NB4 (cell line): ENCODE measurements at places on chromosomes 3 and 15.

DNA sequence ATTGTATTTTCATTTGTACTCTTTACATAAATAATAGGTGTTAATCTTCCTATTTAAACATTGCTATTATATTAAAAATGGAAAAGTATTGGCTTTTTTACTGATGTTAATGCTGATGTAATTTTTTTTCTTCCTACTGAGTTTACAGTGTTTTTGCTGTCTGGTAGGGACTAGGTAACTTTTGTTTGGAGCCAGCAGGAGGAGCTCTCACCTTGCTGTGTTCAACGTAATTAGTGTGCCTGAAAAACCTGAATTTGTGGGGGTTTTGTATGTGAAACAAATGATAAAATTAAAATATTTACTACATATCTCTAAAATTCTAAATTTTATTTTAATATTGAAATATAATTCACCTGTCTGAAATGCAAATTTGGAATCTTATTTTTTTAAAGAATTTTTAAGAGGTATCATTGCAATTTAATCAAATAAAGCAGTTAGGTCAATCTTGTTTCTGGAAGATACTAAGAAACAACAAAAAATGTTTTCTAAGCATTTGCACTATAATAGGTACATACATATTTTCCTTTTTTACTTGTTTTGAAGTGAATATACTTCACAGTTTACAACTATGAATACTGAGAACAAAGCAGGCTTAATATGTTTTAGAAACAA, 48.8 kb downstream of the EPHA6 start:
- peak; percentile 49 for DNase-seq

DNA sequence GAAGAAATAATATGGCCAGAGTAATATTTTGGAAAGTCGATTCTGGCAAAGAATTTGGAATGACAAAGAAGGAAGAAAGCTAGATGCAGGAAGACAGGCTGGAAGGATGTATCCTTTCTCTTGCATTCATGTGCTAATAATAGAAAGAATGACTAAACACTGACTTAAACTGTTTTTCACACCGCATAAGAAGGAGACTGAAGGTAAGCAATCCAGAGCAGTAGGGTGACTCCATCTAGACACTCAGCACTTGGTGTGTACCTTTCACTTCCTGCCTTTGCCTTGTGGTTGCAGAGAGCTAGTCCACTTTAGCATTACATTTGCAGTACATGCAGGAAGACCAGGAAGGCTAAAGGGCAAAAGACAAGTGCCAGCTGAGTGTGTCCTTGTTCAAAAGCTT, 234.6 kb downstream of the RBMS3 start:
- DNase-seq = peak; percentile 7

GRCh38 chr3:186096290-186096689, 12.6 kb downstream of the ETV5 start:
- DNase-seq = no peak

DNA sequence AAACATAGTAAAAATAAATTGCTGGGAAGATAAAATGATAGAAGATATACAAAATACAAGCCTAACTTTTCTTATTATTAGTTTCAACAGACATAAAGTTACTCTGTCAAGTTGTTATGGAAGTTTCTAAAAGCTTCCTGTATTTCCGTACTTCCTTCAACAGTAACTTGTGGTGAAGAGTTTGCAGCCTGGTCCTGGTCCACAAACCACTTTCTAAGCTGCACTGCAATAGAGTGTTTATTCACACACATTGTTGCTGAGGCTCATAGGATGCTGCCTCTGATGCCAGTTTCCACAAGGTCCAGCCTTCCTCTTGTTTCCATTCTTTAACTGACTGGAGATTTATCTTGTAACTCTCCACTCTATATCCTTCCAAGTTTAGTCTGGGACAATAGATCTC, 39.4 kb upstream of the KY start:
- DNase-seq = no peak

GRCh38 chr15:49831206-49831965, 210.5 kb downstream of the DTWD1 start:
- no peak for DNase-seq

GRCh38 chr15:64571857-64572291, 111.5 kb downstream of the ZNF609 start:
- peak; percentile 46 for DNase-seq

GRCh38 chr3:43994657-43995546, 246.8 kb upstream of the TOPAZ1 start:
- DNase-seq = no peak

- no peak for DNase-seq
Measured at GRCh38 chr15:29631076-29632070, 190.9 kb downstream of the TJP1 start.

DNA sequence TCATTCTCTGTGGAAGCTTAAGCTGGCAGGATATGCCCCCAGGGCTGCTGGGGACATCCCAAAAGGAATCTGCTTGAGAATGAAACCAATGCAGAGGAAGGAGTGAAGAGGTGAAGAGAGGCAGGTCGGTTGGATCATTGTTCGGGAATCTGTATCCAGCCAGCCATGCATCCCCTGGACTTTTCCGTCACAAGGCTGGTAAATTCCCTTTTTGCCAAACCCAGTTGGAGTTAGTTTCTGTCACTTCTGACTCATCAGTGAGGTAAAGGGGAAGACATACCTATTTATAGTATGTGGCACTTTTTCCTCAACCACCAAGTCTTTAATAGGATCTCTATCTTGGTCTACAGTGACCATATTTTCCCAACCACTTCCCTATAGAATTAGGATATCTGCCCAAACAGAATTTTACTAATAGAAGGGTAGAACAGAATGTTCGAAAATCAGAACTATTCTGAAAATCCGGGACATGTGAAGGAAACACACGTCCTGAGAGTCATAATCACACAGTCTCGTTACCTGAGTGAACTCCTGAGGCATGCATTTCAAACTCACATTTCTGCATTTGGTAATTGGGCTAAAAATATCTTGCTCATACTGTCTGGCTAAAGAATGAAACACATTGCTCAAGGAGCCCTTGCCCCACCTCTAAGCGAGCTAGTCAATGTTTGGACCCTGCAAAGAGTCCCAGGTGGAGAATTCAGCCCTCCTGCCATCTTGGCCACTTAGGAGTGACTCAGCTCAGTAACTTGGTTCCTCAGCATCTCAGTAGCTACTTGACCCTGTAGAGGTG, 289.7 kb upstream of the ADAMTS9 start:
- DNase-seq = no peak

GRCh38 chr15:59532770-59533379, 78.7 kb upstream of the GCNT3 start:
- DNase-seq = peak; percentile 70

- no peak for DNase-seq
Measured at GRCh38 chr15:28110481-28110881, 11.4 kb upstream of the OCA2 start.
